ENCODE measurements at places on chromosomes 1 and 21. TPM values are rescaled to one million over a fixed set of nuclear protein-coding genes. Genes with fewer than 3 reads are reported as not detected.

The SMPDL3B gene
- 8.9 TPM for polyA plus RNA-seq

The CCDC185 gene
- 0.17 TPM for polyA plus RNA-seq

The HHIPL2 gene
- 1.2 TPM for polyA plus RNA-seq

The TNFSF4 gene
- polyA plus RNA-seq = 1.6 TPM

The CFHR3 gene
- 1.1 TPM for polyA plus RNA-seq

The CR1L gene
- polyA plus RNA-seq = 2.1 TPM

The NLRP3 gene
- 0.96 TPM for polyA plus RNA-seq

The C1orf198 gene
- polyA plus RNA-seq = 82.5 TPM

The CDCP2 gene
- polyA plus RNA-seq = not detected

The SEMA6C gene
- polyA plus RNA-seq = 27.6 TPM

The LCE1F gene
- not detected for polyA plus RNA-seq

The SLC1A7 gene
- polyA plus RNA-seq = 0.17 TPM

The ATP13A2 gene
- polyA plus RNA-seq = 38.0 TPM

The VAV3 gene
- 135 TPM for polyA plus RNA-seq

The PGBD5 gene
- polyA plus RNA-seq = 5.1 TPM

The SDC3 gene
- 29.1 TPM for polyA plus RNA-seq

The GRHL3 gene
- polyA plus RNA-seq = 0.22 TPM

The COL6A1 gene
- polyA plus RNA-seq = 256 TPM

The HES3 gene
- polyA plus RNA-seq = not detected

The AADACL3 gene
- not detected for polyA plus RNA-seq

The CFAP141 gene
- not detected for polyA plus RNA-seq

The LENEP gene
- 0.50 TPM for polyA plus RNA-seq

The TRNAU1AP gene
- 24.3 TPM for polyA plus RNA-seq

The TTC3 gene
- 145 TPM for polyA plus RNA-seq

The LIN28A gene
- polyA plus RNA-seq = not detected

The C1orf185 gene
- polyA plus RNA-seq = not detected

The NEK2 gene
- polyA plus RNA-seq = 17.6 TPM

The S100A7 gene
- polyA plus RNA-seq = not detected

The DYNLT5 gene
- 1.9 TPM for polyA plus RNA-seq

The FOXD3 gene
- polyA plus RNA-seq = 0.30 TPM

The PRAMEF9 gene
- polyA plus RNA-seq = not detected

The C1orf94 gene
- not detected for polyA plus RNA-seq

The BRDT gene
- 0.23 TPM for polyA plus RNA-seq

The TIPRL gene
- 51.4 TPM for polyA plus RNA-seq

The GPATCH2 gene
- 24.8 TPM for polyA plus RNA-seq

The KIF26B gene
- polyA plus RNA-seq = 32.4 TPM

The TCHH gene
- polyA plus RNA-seq = 0.07 TPM

The CADM3 gene
- 0.93 TPM for polyA plus RNA-seq

The MYBPH gene
- polyA plus RNA-seq = 0.21 TPM

The ZNF593OS gene
- 1.3 TPM for polyA plus RNA-seq

The FCRLB gene
- 6.0 TPM for polyA plus RNA-seq

The TTC4 gene
- 36.0 TPM for polyA plus RNA-seq

Data from left renal pelvis (tissue), 4 donors.